ENCODE measurements at places on chromosomes 7 and 10.
A peak's percentile ranks its signal among the peaks of the same experiment; 100 is the strongest.

DNA sequence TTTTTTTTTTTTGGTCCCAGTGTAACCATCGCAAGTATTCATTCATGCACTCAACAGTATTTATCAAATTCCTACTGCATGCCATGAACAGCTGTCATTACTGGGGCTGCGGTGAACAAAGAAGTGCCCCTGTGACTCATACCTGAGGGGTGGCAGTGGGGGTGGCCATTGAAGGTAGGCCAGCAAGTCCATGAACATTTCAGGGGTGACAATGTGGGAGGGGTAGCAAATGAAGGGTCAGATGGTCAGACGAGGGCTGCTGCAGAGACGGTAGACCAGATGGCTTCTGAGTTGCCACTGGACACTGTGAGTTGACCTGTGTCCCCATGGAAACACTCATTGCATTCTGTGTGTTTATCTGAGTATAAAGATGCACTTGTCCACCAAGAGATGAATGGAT is 92.5 kb upstream of the PITRM1 start:
- no peak for DNase-seq

DNA sequence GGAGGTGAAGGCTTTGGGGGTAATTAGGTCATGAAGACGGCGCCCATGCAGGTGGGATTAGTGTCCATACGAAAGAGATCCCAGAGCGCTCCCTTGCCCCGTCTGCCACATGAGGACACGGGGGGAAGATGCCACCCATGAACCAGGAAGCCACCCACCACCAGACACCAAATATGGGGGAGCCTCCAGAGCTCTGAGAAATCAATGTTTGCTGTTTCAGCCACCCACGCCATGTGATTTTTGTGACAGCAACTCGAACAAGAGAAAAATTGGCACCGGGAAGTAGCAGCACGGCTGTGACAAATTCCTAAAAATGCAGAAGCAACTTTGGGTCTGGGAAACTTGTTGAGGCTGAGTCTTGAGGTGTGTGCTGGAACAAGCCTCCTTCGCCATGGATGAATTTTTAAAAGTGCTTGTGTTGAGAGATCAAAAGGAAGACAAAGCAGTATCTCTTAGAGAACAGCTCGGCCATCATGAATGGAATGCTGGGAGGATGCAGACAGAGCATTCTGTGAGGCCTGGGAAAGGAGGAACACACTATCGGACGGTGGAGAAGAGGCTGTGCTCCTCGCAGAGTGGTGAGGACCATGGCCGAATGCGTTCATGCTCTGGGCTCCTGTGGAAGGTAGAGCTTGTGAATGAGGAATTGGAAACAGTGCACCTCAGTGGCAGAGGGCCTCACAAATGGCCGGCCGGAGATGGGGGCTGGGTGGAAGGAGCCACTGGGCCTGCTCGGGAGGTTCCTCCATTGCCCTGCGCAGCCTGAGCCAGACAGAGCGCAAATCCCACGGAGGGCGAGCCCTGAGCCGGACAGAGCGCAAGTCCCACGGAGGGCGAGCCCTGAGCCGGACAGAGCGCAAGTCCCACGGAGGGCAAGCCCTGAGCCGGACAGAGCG is 277.5 kb downstream of the PTPRN2 start:
- no peak for DNase-seq

DNA sequence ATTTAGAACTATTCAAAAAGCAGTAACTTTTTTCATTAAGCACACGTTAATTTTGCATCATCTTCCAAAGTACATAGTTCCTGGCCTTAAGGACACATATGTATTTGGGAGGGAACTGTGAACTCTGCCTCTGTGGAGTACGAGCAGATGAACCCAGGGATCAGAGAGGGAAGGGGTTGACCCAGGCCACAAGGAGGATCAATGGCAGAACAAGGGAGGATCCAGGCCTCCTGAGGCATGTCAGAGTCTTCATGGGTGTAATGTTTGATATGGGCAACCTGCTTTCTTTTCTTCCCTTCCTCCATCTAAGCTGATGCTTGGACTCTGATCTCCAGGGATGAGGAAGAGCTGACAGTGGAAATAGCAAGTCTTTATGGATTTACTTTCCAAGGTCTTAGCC is 164.0 kb downstream of the SH2D4B start:
- DNase-seq = no peak

GRCh38 chr10:5711642-5712041 is 27.0 kb downstream of the TASOR2 start:
- DNase-seq = no peak

DNA sequence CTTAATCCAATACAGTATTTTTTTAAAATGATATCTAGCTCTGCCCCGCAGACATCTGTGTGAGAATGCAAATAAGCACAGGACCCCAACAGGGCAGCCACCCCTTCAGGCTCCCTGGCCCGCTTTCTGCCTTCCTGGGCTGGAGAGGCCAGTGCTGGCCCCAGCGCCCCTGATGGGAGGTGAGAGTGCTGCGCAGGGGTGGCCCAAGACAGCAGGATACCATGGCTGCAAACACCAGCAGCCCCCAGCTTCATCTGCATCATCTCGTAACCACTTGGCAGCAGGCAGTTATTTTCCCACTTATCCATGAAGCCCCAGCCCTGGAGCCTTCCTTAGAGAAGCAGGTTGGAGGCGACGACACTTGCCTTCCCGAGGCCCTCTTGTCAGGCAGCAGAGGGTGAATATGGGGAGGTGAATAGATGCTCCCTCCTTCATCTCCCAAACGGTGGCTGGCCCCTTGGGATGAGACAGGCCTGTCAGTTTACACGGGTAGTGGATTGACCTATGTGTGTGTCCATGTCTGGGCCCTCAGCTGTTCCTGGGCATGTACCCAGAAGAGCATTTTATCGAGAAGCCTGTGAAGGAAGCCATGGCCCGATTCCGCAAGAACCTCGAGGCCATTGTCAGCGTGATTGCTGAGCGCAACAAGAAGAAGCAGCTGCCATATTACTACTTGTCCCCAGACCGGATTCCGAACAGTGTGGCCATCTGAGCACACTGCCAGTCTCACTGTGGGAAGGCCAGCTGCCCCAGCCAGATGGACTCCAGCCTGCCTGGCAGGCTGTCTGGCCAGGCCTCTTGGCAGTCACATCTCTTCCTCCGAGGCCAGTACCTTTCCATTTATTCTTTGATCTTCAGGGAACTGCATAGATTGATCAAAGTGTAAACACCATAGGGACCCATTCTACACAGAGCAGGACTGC is 71.2 kb downstream of the ALOX5 start:
- no peak for DNase-seq

- no peak for DNase-seq
These were observed 182.0 kb downstream of the TCERG1L start for GRCh38 chr10:131129544-131129943.

- peak; percentile 14 for DNase-seq
These were observed 41.8 kb upstream of the HYCC1 start for GRCh38 chr7:23055582-23056178.

GRCh38 chr7:33743594-33743993 is 161.7 kb upstream of the BMPER start:
- DNase-seq = no peak

- DNase-seq = no peak
These were observed 46.4 kb upstream of the RPA3 start for GRCh38 chr7:7764520-7765396.

DNA sequence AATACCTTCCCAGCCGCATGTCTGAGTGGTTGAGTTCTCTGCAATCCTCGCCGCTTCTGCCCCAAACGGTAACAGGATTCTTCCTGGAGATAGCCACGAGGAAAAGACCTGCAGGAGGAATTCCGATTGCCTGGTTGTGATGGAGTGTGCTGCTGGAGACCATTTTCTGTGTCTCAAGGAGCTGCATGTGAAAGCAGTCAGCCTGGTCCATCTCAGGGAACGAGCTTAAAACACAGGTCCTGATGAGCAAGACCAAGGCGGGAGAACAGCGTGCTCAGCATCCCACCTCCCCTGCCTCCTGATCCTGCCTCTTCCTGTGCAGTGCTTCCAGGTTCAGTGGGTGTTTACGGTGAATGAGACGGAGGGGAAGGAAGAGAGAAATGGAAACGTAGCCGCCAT is 26.5 kb downstream of the VIPR2 start:
- DNase-seq = no peak

DNA sequence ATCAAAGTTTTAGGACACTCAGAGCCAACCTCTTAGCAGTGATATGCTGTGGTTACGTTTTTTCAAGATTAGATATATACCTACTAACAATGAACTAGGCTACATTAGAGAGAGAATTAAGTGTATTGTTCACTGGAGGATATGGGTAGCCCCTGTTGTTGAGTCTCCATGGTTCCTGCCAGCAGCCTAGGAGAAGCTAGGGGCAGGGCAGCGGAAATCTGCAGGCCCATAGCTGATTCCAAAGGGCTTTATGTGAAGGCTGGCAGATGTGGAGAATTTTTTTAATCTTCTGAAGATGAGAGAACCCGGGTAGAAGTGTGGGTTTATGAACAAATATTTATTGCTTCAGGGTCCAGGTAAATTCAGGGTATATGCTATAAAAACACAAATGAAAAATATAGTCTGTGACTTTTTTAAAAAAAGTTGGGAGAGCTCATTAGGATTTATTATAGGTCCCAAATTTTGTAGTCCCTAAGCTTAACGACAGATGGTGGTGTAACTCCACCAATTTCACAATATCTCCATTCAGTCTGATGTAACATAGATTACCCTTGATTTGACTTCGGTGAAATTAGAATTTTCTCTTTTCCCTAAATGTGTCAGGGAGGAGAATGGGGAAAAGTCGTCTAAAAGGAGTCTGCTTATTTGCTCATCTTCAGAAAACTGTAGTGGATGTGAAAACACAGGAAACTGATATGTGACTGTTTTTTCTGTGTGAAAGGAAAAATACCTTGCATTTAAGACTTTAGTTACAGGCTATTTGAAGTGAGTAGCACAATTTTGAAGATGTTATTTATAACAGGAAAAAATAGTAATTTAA is 163.0 kb upstream of the PPP1R3A start:
- DNase-seq = no peak

- no peak for DNase-seq
These were observed 7.0 kb upstream of the MMP21 start for GRCh38 chr10:125782616-125783015.

DNA sequence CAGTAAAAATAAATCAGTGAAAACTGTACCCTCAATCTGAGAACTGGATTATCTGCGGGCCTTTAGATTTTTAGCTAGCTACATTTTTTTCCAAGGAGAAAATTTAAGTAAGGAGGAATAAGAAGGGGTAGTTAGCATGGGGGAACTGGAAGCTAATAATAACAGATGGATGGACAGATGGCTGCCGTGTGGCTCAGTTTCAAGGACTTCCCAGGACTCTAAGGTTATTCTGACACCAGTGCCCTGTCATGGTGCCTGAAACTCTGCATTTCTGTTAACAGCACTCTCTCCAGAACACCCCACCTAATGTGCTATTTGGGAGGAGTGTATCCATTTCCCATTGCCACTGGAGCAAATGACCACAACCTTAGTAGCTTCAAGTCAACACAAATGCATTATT is 75.7 kb upstream of the PDE1C start:
- DNase-seq = no peak

DNA sequence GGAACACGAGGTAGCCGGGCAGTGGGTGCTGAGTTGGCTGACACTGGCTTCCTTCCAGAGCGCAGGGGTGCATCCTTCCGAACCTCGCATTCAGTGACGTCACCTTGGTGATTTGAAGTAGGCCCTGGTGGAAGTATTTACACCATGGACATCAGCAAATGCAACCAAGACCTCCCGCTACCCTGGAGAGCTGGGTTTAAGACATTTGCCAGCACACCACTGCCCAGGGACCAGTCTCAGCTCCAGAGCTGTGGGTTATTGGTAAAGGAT is 106.4 kb upstream of the GPR26 start:
- no peak for DNase-seq

GRCh38 chr7:56078196-56078595 is 14.1 kb downstream of the SUMF2 start:
- DNase-seq = no peak

DNA sequence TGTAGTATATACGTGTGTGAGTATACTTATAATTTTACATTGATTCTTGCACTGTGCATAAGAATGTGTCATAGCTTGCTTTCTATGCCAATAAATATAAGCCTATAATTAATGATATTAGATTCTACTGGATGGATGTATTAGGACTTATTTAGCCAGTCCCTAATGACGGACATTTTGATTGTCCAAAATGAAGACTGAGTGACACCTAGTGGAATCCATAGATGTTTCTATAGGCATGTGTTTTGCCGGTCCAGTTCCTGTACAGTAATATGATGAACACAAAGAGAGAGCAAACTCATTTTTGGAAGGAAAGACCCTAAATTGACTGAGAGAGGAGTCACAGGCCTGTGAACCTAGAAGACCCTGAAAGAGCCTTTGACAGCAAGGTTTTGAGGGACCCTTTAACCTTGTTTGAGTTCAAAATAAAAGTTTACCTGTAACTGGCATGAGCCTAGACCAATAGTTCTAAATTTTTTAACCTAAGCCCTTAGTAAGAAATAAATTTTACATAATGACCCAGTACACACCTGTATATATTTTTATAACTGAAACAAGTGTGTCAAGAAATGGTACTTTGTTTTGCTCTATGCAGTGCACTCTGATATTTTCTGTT is 42.4 kb upstream of the AGBL3 start:
- DNase-seq = no peak

- no peak for DNase-seq
These were observed 6.7 kb downstream of the PPRC1 start for GRCh38 chr10:102139281-102140110.
